ENCODE measurements at places on chromosomes 3 and 15.

- DNase-seq, result no peak
Observed at GRCh38 chr15:98403169-98403568, 245.2 kb upstream of the IGF1R start.

GRCh38 chr3:14252321-14253021, 73.9 kb downstream of the LSM3 start:
- no peak for DNase-seq

- DNase-seq, result no peak
Observed at GRCh38 chr3:66490984-66491383, 9.8 kb downstream of the LRIG1 start.

DNA sequence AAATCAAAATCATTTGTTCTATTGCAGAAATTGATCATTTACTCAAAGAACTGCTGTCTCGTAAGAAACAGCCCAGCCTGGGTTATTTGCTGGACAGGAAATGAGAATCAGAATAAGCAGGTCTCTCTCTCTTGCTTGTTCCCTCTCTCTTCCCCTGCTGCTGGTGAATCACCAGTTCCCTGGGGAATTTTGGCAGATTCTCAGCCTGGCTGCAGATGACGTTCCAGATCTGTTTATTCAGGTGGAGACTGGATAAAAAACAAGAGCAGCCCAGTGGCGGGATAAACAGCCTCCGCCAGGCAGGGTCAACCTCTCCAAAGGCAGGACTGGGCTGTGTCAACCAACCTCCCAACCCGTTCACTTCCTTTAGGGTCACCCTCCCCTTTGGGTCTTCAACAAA, 72.1 kb downstream of the LRIG1 start:
- peak; percentile 82 for DNase-seq

GRCh38 chr3:46110701-46111493, 83.6 kb upstream of the XCR1 start:
- DNase-seq, result no peak

- no peak for DNase-seq
Observed at GRCh38 chr3:133992381-133992780, 37.3 kb downstream of the SLCO2A1 start.

GRCh38 chr3:151639418-151639740, 94.3 kb upstream of the AADACL2 start:
- DNase-seq, result no peak

- DNase-seq, result no peak
Observed at GRCh38 chr3:151769175-151769574, 35.4 kb downstream of the AADACL2 start.

DNA sequence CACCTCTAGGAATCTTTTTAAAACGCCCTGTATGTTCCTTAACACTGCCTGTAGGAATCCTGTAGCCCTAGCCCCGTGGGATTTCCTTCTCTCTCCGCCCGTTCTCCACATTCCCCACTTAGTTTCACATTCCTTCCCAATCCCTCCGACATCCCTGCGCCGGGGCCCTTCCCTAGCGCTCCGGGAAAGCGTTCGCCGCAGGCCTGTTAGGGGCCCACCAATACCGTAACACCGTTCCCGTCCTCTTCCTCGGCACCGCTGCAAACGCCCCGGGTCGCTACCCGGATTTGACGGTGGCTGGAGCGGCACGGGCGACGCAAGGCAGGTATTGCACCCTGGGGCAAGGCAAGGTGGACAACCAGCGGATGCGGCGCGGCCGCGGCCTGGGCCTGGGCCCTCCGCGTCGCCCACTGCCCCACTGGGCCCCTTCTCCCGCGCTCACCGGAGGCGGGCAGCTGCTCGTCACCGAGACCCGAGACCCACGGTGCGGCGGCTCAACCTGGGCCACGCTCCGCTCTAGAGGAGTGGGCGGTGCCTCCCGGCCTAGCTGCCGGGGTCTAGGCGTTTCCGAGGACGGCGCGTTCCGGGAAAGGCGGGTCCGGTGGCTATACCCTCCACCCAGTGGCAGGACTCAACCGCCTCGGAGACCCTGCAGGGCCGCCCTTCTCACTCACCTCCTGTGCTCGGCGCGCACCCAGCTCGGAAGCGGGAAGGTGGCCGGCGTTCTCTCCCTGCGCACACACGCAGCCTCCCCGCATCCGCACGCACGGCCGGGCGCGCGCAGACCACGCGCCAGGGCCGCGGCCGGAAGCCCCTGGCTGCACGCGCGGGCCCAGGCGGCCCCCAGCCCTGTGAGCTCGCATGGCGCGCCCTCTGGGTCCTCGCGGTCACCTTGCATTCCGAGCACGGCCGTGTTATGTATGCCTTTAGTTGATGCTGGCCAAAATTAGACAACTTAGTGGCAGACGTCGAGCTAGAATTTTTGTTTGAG, at the start of gene B3GALNT1:
B3GALNT1 (minus strand) TSS at position 789 of the 991 bp plus-strand sequence. CDS start 18,595 bp downstream, outside the sequence.
- DNase-seq, result peak; percentile 78

DNA sequence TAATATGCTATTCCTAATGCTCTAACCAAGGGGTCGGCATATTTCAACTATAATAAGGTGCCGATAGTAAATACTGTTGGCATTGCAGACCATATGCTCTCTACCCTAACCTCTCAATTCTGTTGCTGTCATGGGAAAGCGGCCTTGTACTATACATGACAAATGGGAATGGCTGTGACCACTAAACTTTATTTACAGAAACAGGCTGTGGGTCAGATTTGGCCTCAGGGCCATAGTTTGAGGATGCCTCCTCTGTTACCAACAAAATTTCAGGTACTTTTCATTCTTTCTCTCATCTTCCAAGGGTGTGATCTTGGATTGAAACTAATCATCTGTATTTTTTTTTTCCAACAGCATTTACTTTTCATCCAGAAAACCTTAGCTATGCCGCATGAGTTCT, 242.0 kb downstream of the MAGI1 start:
- DNase-seq, result no peak

- no peak for DNase-seq
Observed at GRCh38 chr3:172254542-172254941, 193.7 kb downstream of the GHSR start.

- DNase-seq, result no peak
Observed at GRCh38 chr3:5096336-5097008, 25.6 kb upstream of the ARL8B start.
